H1 (cell line): ENCODE measurements at places on chromosomes 16 and 17.

GRCh38 chr17:43314611-43315011 is 80.8 kb upstream of the RNU2-1 start:
- peak; percentile 49 for DNase-seq

- no peak for DNase-seq
These were observed 16.6 kb downstream of the CASKIN2 start for GRCh38 chr17:75498726-75499213.

GRCh38 chr17:36641877-36642845 is 40.8 kb downstream of the MRM1 start:
- DNase-seq = no peak

GRCh38 chr16:73064212-73064993 is 16.5 kb upstream of the ZFHX3 start:
- DNase-seq = no peak

DNA sequence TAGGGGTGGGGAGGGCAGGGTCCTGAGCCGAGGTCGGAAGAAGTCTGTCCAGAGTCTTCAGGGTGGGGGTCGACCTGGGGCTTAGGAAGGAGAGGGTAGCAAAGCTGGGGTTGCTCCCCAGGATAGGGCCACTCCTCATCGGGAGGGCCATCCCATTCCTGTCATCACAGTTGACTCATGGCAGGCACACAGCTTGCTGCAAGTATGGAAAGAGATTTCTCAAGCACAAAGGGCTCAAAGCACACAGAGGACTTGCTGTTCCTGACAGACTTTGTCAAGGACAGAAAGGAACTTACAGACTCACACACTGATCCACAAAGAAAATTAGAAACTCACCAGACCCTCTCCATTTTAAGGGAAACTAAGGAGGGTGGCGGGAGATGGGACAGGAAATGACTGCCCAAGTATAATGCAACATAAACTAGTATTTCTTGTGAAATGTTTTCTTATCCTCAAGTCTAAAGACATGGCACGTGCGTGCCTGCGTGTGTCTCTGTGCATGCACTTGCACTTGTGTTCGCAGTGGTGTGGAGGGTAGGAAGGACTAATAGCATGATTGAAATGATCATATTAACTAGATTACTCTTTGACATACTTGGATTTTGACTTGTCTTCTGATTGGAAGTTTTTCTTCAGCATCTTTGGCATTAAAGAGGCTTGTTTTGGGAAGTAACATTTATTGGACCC is 2.4 kb downstream of the AOC2 start:
- DNase-seq = no peak

DNA sequence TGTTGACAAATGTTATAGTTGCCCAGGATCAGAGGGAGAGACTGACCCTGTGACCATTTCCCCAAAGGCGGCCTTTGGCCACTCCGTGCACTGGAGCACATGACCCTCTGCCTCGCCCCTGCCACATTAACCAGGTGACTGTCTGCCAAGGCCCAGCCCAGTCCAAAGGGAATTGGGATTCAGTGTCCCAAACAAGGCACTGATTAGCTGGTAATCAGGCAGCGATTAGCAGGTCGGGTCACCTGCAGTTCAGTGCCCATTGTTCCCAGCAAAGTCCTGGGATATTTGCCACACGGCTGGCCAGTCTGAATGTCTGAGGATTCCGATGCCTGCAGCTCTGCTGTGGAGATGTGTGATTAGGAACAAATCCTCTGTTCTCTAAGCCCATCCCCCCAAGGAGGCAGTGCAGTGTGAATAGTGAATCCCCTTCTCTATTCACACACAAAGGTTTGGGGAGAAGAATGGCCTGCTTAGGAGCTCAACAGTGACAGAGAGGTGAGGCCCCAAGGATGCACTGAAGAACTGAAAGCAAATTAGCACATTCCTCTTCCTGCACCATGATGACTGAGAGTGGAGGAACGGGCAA is 123.1 kb upstream of the MAF start:
- no peak for DNase-seq

DNA sequence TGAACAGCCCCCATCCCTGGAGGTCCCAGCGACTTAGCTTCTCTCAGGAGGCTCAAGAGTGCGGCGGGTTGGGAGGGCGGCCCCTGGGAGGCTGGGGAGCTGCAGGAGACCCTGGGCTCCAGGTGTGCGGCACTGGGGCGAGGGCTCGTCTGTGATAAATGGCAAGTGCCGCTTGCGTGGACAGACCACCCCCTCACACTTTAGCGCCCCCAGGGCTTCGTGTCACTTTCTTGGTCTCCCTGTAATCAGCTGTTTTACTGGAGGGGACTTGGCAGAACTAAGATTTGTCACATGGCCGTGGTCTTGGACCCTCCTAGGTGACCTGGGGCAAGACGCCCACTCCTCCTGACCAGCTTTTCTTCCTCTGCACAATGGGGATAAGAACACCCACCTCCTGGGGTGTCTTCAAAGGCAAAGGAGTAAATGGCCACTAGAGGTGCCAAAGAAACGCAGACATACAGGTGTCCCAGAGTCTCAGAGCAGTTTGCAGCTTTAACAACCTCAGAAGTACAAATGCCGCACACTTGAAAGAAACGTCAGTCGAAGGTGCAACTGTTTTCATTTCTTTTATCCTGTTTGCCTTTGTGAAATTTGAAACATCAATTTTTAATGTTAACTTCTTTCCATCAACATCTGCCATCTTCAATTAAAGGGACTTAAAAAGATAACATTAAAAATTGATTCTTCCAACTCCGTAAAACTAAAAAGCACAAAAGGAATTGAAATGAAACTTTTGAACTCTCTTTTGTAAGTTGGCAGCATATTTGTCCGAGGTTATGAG is 946 bp downstream of the OSGIN1 start:
- no peak for DNase-seq

GRCh38 chr16:63315229-63315628 is 1279.0 kb upstream of the CDH8 start:
- DNase-seq = no peak

DNA sequence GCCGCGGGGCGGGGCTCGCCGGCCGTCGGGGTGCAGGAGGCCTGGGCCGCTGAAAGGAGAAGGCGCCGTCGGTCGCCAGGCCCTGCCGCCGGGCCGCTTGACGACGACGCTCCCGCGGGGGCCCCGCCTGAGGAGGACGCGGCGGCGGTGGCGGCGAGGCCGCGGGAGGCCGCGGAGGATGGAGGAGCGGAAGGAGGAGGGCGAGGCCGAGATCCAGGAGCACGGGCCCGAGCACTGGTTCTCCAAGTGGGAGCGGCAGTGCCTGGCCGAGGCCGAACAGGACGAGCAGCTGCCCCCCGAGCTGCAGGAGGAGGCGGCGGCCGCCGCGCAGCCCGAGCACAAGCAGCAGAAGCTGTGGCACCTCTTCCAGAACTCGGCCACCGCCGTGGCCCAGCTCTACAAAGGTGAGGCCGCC is 430 bp downstream of the HAPSTR1 start:
- no peak for DNase-seq

DNA sequence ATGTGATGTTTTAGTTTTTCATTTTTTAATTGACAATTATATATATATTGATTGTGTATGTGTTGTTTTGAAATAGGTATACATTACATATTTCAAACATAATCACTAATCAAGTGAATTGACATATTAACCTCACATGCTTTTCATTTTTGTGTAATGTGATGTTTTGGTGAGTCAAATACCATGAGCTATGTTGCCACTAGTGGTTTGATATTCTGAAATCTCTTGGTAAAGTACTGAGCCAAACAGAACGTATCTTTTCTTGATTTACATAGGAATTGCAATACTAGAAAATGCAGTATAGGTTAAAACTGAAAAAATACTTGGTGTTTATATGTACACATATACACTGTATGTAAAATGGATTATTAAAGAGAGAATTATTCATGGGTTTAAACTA is 65.2 kb upstream of the SIAH1 start:
- DNase-seq = no peak

DNA sequence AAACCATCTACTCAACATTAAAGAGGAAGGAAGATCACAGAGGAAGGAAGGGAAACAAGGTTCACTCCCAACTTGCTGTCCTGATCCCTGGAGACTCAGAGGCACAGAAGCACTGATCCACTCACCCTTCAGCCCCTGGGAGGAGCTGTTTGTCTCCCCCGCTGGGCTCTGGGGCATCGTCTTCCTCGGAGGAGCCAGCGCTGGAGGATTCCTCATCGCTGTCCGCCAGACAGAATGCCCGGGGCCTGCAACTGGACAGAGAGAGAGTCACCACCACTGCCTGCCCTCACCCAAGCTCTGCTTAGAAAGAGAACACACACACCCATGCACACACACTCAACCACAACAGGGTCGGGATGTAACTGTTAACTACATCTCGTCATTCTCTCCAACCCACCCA is 24.8 kb upstream of the ERN1 start:
- no peak for DNase-seq

DNA sequence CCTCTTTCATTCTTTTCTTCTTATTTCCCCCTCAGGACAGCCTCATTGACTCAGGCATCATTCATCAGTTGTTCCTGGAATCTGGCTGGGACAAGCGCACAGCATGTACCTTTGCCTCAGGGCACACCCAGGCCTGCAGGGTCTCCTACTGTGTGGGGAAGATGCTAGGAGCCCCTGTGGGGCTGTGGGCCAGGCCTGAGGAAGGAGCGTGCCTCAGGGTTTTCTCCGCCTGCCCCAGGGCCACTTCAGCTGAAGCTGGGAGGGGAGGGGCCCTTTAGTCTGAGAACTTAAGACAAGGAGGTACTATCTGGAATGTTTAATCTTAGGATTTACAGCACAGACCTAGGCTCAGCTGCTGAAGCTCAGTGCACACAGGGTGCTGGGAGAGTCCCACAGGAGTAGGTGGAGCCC is 7.9 kb downstream of the ELMO3 start:
- no peak for DNase-seq

DNA sequence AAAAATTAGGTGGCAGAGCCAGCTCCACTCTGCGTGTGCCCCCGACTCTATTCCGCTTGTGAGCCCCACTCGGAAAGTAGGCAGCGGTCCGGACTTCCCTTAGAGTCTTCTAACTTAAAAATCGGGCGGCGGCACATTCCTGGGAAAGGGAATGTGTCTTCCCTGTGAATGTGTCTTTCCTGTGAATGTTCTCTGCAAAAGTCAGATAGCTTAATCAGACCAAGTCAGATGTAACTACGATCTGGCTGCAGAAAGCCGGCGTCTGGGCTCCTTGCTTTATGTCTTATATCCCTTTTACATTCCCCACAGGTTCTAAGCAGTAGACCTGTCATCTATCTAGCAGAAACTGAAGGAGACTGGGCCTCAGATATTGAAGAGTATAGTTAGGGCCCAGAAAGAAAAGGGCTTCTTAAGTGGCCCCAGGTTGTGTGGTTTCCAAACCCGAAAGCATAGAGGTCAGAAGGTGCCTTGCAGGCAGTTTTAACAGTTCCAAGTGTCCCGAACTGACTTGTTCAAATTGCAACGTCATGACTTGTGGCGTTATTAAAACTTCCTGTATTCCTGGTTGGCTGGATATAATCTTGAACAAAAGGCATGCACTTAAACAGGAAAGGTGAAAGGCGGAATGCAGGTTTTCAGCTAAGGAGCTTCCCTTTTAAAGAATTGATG is 601 bp downstream of the PHKB start:
- DNase-seq = no peak

GRCh38 chr16:75262104-75262799 is 10.8 kb upstream of the BCAR1 start:
- DNase-seq = no peak

DNA sequence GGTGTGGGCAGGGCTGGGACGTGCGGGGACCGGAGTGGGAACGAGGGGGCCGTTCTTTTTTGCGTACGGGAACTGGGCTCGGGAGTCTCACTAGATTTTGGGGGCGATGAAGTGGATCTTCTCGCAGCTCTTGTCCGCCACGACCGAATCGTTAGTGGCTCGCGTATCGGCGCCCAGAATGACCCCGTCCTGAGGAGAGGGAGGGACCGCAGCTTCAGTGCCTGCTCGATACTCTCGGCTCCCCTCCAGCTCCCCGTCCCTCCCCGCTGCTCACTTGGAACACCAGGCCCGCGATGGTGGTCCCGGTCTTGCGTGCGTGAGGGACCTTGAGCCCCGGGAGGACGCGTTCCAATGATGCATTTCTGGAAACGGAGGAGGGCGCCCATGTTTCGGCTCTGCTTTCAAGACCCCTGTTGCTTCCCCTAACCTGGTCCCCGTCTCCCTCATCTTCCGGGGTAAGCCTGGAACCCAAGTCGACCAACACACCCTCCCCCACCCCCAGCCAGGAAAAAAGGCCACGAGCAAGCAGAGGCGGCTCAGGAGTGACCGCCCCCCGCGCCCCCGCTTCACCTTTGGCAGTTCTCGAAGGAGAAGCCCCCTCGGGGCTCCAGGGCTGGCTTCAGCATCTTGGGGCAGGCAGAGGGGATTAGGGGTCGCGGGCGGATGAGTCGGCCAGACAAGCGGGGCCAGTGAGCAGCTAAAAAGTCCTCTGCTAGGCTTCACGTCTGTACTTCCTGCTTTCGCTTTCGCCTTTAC is at the start of gene PSMB10:
PSMB10 (minus strand) TSS at position 727 of the 756 bp plus-strand sequence; CDS start at position 626, 101 bp downstream.
- peak; percentile 70 for DNase-seq

DNA sequence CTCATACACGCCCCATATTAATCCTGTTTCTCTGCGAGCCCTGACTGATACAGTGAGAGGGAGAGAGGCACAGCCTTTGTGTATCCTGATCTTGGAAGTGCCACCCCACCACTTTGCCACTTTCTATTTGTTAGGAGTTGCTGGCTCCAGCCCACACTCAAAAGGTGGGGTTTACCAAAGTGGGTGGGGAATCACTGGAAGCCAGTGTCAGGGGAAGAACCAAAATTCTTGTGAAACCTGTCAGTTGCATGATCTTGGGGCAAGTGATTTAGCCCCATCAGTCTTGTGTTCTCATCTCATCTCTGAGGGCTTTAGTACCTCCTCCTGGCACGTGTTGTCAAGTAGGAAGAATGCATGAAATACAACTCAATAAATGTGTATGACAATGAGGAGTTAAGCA is 119.5 kb downstream of the SOX9 start:
- no peak for DNase-seq

DNA sequence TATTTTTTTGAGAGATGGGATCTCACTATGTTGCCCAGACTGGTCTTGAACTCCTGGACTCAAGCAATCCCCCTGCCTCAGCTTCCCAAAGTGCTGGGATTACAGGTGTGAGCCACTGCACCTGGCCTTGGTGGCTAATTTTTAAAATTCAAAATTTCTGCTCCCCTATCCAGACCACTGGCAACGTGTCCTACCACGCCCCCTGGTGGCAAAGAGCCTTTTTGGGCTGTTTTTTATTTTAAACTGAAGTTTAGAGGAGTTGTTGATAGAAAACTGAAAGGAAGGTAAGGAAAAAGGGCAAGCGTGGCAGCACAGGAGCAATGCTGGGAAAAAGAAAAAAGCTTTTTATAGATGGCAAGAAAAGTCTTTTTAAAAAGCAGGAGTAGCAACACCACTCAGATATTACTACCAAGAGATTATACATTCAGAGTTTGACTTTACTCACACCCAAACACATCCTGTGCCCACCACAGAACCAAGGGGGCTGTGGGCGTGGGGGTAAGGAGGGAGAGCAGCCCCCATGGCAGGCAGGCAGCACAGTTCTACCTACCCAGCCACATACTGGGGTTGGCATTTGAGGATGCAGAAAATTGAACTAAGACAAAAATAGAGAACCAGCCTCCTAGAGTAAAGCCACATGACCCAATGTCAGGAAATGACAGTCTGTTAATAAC is 4.2 kb upstream of the MXRA7 start:
- DNase-seq = peak; percentile 92
